ENCODE measurements at places on chromosomes 7 and 10.

DNA sequence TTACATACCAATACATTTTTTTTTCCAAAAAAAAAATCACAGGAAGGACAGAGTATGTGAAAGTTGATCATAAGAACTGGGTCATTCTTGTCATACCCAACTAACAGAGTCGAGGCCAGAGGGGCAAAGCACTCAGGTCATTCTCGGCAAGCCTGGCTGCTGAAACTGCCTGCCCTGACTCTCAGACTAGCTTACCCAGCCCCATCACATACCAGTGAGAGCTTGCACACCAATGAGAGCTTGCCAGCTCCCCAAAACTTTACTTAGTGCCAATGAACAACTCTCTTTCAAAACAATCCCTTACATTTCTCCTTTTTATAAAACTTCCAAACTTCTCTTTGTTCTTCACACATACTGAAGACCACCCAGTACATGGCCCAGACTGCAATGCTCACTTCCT, 48.9 kb downstream of the VOPP1 start:
- no peak for DNase-seq

DNA sequence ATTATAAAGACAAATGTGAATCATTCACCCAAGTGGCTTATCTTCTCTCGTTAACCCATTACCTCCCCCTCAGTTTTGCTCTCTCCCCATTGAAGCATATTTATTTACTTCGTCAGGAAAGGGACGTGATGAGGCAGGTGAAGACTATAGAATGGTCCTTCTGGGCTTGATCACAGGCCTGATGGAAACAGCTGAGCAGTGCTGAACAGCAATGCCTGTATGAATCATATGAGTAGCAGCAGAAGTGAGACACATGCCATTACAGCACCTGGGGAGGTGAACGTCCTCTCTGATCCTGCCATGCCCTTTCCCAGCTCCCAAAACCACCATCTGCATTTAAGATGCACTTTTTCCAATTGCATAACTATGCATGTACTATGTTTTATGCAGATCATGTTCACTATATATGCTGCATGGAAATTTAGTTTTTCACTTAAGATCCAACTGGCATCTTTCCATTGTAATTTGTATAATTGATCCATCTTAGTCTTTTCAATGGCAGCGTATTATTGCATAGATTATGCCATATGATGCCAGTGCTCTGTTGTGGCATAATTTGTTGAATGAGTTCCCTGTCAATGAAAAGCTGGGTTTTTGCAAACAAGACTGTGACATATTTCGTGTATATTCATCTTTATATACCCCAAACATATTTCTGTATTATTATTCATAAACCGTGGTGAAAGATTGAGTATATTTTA, 105.3 kb downstream of the CXCL12 start:
- no peak for DNase-seq

GRCh38 chr7:30986738-30987137, 23.0 kb downstream of the GHRHR start:
- no peak for DNase-seq

DNA sequence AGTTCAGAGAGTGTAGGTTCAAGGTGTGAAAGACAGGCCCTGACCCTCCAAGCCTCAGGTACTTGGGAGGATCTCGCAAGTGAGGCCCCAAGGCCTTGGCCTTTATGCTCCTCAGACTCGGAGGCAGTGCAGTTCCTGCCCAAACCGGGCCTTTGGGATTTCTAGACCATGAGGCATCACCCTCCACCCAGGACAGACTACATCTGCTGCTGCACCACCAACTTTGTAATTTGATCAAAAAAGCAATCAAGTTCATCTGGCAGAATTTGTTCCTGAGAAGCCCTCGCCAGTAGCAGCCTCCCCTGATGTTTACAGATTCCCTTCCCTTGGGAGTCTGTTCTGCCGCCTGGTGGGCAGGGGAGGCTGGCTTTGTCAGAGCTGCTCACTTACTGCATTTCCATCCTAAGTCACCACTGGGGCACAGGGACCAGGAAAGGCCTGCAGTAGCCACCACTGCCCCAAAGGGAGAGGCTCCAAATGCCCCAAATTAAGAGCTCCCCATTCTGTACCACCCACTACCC, 2.1 kb downstream of the CAMK2G start:
- DNase-seq: no peak

GRCh38 chr10:121085367-121085766, 234.2 kb downstream of the WDR11 start:
- DNase-seq: no peak

- DNase-seq: no peak
Measured at GRCh38 chr10:21080261-21080660, 183.2 kb upstream of the NEBL start.

GRCh38 chr10:124906551-124907001, 35.3 kb upstream of the ZRANB1 start:
- DNase-seq: no peak

DNA sequence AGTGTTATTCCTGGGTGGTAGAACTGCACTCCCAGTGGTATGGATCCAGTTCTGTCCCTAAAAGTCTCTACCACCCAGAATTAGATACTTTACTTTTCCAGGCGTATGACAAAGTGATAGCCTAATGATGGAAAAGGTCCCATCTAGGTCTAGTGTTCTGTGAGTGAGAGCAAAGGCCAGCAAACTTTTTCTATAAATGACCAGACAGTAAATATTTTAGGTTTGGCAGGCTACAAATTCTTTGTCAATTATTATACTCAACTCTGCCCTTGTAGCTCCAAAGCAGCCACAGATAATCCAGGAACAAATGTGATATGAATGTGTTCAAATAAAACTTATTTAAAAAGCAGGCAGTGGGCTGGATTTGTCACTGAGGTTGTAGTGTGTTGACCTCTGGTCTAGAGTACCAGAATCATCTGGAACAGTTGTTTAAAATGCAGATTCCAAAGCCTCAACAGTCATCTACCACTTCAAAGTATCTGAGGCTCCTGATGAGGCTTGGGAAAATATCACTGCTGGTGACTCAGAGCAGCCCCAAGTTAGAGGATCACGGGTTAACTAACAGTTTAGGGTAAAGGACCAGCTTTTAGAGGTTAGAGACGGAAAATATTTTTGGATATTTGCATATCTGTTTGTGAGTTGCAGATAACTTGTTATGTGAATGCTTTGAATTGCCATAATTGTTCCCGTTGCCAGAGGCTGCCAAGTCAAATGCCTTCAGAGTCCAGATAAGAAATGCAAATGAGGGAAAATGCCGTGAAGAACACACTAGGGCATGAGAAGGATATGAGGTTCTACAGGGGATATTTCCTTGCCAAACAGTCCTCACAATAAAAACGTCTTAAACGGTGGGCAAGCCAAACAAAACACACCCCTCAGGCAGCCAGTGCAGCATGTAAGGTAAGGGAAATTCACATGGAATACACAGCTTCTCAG, 19.4 kb downstream of the NRAP start:
- DNase-seq: no peak

DNA sequence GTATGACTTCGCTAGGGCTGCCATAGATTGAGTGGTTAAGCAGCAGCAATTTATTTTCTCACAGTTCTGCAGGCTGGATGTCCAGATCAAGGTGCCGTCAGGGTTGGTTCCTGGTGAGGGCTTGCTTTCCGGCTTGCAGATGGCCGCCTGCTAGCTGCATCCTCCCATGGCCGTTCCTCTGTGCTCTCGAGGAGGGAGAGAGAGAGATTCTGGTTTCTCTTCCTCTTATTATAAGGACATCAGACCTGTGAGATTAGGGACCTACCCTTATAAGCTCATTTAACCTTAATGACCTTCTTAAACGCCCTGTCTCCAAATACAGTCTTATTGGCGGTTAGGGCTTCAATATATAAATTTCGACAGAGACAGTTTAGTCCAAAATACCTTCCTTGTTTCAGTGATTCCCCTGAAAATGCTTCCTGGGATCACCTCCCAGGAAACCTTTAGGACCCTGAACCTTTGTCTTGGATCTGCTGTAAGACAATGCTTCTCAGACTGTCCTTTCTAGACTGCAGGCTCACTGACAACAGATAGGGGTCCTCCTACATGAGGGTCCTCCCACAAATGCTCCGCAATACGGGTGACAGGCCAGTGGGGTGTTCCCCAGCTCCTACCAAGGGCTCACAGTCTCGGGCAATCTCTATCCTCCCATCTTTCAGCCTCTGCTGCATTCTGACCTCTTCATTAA, 82.5 kb upstream of the BAIAP2L1 start:
- no peak for DNase-seq

DNA sequence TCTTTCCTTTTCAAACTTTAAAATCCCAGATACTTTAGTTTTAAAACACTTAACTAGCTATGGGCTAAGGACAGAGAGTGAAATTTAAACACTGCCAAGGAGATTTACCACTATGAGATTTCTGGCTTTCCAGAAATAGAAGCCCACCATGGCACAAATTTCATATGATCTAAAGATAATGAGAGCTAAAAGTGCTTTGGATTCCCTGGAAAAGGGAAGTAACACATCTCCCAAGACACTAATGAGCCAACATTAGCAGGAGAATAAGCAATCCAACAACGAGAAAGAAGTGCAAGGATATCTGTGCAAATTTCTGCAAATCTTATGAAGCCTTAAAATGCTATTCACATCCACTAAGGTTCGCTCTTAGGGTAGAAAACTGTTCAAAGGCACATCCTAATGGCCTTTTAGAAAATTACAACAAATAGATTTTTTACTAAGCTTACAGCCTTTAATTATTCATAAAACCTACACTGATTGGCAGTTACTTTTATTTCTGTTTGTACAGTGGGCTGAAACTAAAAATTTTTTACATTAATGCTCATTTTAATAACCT, 100.3 kb downstream of the RAPGEF5 start:
- DNase-seq: no peak

DNA sequence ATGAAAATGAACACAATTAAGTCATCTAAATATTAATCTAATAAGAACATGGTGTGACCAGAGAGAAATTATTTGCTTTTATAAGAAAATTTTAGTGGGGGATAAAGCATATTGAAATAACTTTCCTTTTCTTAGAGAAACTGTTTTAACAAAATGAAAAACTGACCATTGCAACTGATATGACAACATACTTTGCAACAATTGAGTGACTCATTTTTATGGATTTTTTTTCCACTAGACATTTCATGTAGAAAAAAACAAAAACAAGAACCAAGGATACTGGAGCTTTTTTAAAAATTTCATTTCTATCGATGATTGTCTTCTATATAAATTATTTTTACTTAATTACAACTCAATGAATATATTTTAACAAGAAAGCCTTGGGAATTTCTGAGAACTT, 90.0 kb downstream of the C1GALT1 start:
- DNase-seq: no peak

DNA sequence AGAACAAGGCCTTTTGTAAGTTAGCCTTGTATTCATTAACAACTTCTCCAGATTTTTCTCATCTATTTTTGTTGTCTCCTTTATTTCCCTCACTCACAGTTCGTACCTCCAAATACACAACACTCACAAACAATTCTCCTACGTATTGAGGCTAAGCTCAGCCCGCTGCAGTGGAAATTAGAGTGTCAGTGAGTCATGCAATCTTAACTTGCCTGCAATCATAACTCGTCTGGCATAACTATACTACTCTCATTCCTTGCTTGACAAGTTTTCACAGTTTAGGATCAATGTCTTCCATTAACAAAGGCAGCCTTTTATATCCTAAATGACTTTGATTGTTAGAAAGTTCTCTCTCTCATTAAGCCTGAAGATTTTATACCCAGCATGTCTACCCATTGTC, 23.8 kb downstream of the TMEM196 start:
- no peak for DNase-seq
